ENCODE measurements at places on chromosomes 3 and 15. TPM values are rescaled to one million over a fixed set of nuclear protein-coding genes. Genes with fewer than 3 reads are reported as not detected.

GOLGA6L4 gene
- 11.1 TPM for polyA plus RNA-seq

CD47 gene
- 129 TPM for polyA plus RNA-seq

DNA sequence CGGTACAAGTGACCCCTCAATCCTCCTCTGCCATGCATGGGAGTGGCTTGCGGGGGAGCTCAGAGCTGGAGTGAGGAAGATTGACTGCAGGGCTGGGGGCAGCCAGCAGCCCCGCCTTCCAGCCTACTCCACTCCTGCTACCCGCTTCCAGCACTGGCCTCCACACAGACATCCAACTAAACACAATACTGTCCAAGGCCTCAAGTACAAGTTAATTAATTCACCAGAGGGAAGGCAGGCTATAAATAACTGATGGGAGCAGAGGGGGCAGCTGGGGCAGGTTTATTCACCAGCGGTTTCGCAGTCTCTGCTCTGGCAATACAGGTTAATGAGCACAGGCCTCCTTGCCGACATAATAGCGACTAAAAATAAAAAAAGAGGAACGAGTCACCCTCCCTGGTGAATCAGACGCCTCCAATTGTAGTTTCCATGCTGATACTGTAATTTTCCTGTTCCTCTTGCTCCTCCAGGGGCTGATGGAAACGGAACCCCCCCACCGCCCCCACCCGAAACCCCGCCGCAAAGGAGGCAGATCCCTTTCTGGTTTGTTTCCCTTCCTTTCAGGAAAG, 166.4 kb upstream of the TLE3 start:
- DNase-seq, result peak; percentile 31

GRCh38 chr15:36090286-36090946, 489.0 kb upstream of the CDIN1 start:
- DNase-seq, result no peak

GRCh38 chr15:95346721-95347475, 983.6 kb upstream of the NR2F2 start:
- DNase-seq, result no peak

Data from testis (tissue), 5 donors.